ENCODE measurements at places on chromosomes 3 and 15.

GRCh38 chr15:51647128-51647562 is 24.6 kb upstream of the DMXL2 start:
- no peak for DNase-seq

DNA sequence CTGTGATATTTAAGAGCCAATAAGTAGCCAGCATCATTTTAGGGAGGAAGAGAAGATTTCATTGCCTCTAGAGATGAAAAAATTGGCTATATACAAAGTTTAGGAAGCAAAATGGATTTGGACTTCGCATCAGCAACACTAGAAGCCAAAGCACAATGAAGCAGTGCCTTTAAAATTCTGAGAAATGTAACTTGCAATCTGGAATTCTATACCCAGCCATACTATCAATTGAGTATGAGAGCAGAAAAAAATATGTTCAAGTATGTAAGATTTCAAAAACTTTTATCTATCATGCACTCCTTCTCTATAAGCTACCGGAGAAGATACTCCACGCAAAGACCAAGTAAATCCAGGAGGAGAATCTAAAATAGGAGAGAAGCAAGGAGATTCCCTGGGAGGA is 47.4 kb upstream of the ATP13A3 start:
- no peak for DNase-seq

- no peak for DNase-seq
These were observed 41.5 kb downstream of the RARB start for GRCh38 chr3:25469558-25469957.

- no peak for DNase-seq
These were observed 12.5 kb downstream of the STOML1 start for GRCh38 chr15:73979636-73980035.

- no peak for DNase-seq
These were observed 2.3 kb downstream of the PHLDB2 start for GRCh38 chr3:111861391-111861790.

GRCh38 chr3:130933801-130934345 is 40.0 kb downstream of the ATP2C1 start:
- no peak for DNase-seq

- DNase-seq: no peak
These were observed 45.5 kb downstream of the TEX9 start for GRCh38 chr15:56410721-56411120.

DNA sequence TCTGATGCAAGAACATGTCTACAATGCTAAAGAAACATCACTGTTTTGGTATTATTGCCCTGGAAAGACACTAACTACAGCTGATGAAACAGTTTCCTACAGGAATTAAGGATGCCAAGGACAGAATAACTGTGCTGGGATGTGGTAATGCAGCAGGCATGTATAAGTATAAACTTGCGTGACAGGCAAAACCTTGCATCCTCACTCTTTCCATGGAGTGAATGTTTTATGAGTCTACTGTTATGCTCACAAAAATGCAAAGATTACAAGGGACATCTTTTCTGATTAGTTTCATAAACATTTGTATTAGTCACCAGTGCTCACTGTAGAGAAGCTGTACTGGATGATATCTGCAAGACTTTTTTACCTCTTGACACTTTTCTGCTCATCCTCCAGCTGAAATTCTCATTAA is 143.6 kb downstream of the NAALADL2 start:
- no peak for DNase-seq

DNA sequence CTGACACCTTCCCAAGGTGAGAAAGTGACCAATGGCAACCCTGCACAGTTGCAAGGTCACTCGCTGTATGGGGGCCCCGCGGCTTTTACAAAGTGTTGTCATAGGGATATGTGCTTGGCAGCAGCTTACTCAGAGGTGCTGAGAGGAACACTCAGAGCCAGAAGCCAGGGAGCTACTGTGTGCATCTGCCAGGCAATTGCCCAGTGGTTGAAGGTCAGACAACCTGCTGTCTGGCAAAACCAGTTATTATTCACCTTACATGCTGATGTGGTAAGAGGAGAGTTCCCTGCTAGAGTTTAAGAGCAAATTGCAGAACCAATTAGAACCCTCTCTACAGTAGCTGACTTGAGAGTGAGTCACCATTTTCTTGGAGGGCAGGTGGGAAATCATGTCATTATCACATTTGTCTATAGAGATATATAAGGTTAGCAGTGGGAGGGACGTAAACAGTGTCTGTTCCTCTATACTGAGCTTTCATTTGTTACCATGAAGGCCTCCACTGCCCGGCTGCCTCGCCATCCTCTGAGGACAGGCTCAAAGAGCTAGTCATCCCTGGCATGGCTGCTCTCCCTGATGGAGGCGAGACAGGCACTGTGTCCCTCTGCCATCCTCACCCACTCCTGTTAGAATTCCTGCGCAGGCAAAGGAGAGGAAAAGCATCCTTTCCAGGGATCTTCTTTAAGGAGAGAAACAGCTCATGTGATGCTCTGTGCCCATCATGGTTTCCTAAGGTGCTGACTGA is 274.4 kb downstream of the PLCL2 start:
- no peak for DNase-seq

- no peak for DNase-seq
These were observed 30.9 kb downstream of the GOLM2 start for GRCh38 chr15:44319385-44319784.

GRCh38 chr15:28912422-28912821 is 26.6 kb downstream of the APBA2 start:
- DNase-seq: no peak

DNA sequence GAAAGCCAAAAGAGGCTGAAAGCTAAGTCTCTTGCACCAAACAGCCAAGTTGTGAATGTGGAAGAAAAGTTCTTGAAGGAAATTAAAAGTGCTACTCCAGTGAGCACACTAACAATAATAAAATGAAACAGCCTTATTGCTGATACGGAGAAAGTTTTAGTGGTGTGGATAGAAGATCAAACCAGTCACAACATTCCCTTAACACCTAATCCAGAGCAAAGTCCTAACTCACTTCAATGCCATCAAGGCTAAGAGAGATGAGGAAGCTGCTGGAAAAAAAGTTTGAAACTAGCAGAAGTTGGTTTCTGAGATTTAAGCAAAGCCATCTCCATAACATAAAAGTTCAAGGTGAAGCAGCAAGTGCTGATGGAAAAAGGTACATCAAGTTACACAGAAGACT is 288.8 kb upstream of the RARB start:
- DNase-seq: no peak

- DNase-seq: no peak
These were observed 53.9 kb downstream of the CLASP2 start for GRCh38 chr3:33664195-33664594.

- DNase-seq: no peak
These were observed 774.7 kb downstream of the MECOM start for GRCh38 chr3:168888781-168889180.
